ENCODE measurements at places on chromosomes 7 and 10.

GRCh38 chr7:130365088-130365487, 15.2 kb upstream of the CPA1 start:
- peaks cover 58% of the 10 kb centered on the region for H3K4me1 ChIP-seq
- no peaks in the 10 kb centered on the region for H3K36me3 ChIP-seq
- H3K27me3 ChIP-seq, result peaks cover 1% of the 10 kb centered on the region
- DNase-seq, result no peak
- H3K4me3 ChIP-seq, result no peak overlapping the region
- H3K27ac ChIP-seq, result no peak overlapping the region

- no peaks in the 10 kb centered on the region for H3K36me3 ChIP-seq
- peaks cover 10% of the 10 kb centered on the region for H3K4me1 ChIP-seq
- no peaks in the 10 kb centered on the region for H3K27me3 ChIP-seq
Observed at GRCh38 chr7:17158261-17158660, 140.2 kb upstream of the AHR start.

DNA sequence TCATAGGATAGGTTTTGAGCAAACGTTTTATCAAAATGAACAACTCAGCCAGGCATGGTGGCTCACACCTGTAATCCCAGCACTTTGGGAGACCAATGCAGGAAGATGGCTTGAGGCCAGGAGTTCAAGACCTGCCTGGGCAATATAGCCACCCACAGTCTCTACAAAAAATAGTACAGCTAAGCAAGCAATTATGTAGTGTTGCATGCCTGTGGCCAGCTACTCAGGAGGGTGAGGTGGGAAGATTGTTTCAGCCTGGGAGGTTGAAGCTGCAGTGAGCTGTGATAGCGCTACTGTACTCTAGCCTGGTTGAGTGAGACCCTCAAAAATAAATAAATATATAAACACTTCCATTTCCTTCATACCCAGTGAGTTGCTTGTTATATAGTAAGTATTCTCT, 67.1 kb downstream of the LSMEM1 start:
- no peak for DNase-seq
- H3K4me1 ChIP-seq, result no peaks in the 10 kb centered on the region
- H3K27ac ChIP-seq, result no peak overlapping the region
- H3K27me3 ChIP-seq, result no peaks in the 10 kb centered on the region
- H3K36me3 ChIP-seq, result no peaks in the 10 kb centered on the region

- DNase-seq, result no peak
- peaks cover 5% of the 10 kb centered on the region for H3K27me3 ChIP-seq
- H3K36me3 ChIP-seq, result no peaks in the 10 kb centered on the region
- H3K4me3 ChIP-seq, result no peak overlapping the region
- H3K4me1 ChIP-seq, result no peaks in the 10 kb centered on the region
Observed at GRCh38 chr7:67453580-67454380, 457.1 kb downstream of the TYW1 start.

- DNase-seq, result peak; percentile 39
- no peaks in the 10 kb centered on the region for H3K27me3 ChIP-seq
- H3K4me1 ChIP-seq, result peaks cover 68% of the 10 kb centered on the region
- H3K4me3 ChIP-seq, result peak overlapping the region; percentile 94
- H3K27ac ChIP-seq, result peak overlapping the region; percentile 92
Observed at GRCh38 chr7:139776486-139777132, 1.2 kb downstream of the HIPK2 start.

DNA sequence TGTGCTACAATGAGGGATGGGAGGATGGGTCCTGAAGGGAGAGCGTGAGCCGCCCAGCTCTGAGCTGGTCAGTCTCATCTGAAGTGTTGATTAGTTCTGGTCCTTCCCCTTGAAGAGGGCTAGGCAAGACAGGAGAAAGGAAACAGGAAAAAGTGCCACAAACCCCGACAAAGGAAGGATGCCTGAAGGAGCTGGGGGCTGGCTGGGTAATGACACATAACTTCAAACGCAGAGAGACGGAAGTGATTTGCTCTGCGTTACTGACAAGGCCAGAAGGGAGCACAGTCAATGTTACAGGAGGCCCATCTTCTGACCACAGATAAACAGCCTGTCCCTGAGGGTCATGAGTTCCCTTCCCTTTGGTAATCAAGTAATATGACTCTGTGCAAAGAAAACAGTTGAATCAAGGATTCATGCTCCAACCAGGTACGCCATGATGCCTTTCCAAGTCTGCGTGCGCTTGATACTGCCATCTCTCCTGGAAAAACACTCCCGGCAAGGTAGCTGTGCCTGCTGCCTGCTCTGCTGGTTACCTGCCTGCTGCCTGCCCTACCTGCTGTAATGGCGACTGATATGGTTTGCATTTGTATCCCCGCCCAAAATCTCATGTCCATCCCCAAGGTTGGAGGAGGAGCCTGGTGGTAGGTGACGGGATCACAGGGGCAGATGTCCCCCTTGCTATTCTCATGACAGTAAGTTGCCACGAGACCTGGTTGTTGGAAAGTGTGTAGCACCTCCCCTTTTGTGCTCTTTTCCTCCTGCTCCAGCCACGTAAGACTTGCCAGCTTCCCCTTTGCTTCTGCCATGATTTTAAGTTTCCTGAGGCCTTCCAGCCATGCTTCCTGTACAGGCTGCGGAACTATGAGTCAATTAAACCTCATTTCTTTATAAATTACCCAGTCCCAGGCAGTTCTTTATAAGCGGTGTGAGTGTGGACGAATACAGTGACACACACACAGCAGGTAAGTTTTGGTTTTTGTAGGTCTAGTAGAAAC, 57.9 kb downstream of the GRB10 start:
- DNase-seq, result no peak
- no peak overlapping the region for H3K4me3 ChIP-seq
- H3K4me1 ChIP-seq, result peaks cover 8% of the 10 kb centered on the region

DNA sequence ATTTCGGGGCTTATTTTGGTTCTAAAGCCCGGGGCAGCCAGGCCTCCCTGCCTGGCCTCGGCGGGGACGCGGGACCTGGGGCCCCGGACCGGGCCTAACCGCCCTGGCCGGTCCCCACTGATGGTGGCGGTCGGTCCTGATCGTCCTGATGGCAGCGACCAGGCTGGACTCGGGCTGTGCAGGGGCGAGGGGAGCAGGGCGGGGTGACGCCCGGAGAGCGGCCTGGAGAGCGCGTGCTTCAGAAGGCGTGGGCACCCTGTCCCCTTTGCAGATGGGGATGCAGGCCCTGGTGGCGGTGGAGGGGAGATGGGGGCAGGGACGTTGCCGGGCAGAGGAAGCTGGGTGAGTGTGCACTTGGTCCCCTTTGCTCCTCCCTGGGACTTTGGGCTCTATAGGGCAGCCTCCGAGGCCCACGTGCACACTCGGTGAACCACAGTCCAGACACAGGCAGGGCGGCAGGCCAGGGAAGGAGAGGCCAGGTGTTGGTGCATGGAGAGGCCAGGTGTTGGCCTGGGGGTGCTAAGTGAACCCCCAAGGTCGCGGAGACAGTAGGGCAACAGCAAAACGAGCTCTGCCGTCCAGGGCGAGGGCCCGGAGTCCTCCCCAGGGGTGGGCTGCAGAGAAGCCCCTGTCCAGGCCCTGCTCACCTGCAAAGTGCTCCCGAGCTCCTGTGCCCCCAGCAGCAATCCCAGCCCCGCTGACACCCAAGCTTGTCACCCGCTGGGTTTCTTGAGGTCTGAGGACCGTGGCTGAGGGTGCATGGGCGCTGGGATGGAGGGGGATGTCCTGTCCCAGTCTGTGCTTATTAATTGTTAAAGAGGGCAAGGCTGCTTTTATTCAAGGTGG, 42.4 kb upstream of the FAM20C start:
- H3K27ac ChIP-seq, result no peak overlapping the region
- H3K27me3 ChIP-seq, result no peaks in the 10 kb centered on the region
- H3K36me3 ChIP-seq, result no peaks in the 10 kb centered on the region

- no peak overlapping the region for H3K4me3 ChIP-seq
- H3K36me3 ChIP-seq, result no peaks in the 10 kb centered on the region
- H3K4me1 ChIP-seq, result peaks cover 13% of the 10 kb centered on the region
- no peak overlapping the region for H3K27ac ChIP-seq
Observed at GRCh38 chr7:24466168-24466768, 107.0 kb upstream of the PALS2 start.

DNA sequence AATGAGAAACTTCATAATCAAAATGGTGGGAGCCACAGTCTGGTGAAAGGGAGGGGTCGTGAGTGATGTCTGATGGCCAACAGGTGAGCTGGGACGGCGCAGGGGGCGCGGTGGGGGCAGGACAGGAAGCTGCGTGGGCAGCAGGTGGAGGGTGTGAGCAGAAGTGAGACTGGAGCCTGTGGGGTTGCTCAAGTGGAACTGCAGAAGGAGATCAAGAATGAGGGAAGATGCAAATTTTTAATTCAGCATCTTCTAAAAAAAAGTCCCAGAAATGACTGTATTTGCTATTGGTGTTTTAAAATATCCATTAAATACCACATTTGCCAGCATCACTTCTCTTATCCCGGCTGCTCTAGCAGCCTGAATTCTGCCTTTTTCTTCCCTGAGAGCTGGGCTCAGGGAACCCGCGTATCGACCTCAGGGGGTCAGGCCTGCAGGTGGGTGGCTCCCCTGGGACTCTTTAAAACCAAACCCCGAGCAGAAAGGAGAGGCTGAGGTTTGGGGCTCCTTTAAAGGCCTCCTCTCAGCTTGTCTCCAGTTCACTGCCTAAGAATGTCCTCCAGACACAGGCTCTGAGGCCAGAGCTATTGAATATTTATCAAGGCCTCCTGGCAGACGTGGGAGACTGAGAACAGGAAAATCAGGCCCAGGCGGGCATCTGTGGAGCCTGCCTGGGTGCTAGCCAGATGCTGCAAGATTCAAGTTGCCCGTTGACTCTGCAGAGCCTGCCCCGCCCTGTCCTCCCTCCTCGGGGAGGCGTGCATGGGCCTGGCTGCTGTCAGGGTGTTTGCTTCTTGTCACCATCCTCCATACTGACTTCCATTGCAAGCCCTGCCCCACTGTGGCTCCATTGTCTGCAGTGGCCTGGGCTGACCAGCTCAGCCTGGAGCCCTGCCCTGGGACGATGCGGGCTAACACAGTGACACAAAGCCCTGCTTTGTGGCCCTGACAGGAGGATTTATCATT, 53.9 kb downstream of the SYPL1 start:
- no peaks in the 10 kb centered on the region for H3K36me3 ChIP-seq
- H3K27ac ChIP-seq, result no peak overlapping the region
- peaks cover 12% of the 10 kb centered on the region for H3K27me3 ChIP-seq
- peak; percentile 56 for DNase-seq
- H3K4me3 ChIP-seq, result no peak overlapping the region

GRCh38 chr7:14835384-14835783, 67.2 kb downstream of the DGKB start:
- DNase-seq, result no peak
- no peak overlapping the region for H3K4me3 ChIP-seq
- no peaks in the 10 kb centered on the region for H3K36me3 ChIP-seq
- H3K27me3 ChIP-seq, result no peaks in the 10 kb centered on the region
- H3K4me1 ChIP-seq, result no peaks in the 10 kb centered on the region

- H3K27me3 ChIP-seq, result no peaks in the 10 kb centered on the region
- H3K4me1 ChIP-seq, result peaks cover under 1% of the 10 kb centered on the region
- no peak overlapping the region for H3K4me3 ChIP-seq
- H3K36me3 ChIP-seq, result peaks cover 21% of the 10 kb centered on the region
Observed at GRCh38 chr10:73815719-73816030, 4.3 kb upstream of the NDST2 start.

- H3K27me3 ChIP-seq, result peaks cover 13% of the 10 kb centered on the region
- H3K4me1 ChIP-seq, result no peaks in the 10 kb centered on the region
- H3K4me3 ChIP-seq, result no peak overlapping the region
- H3K36me3 ChIP-seq, result no peaks in the 10 kb centered on the region
Observed at GRCh38 chr10:133544506-133544905, 17.3 kb downstream of the CYP2E1 start.
